HS-27A (cell line): ENCODE measurements at places on chromosomes 5 and 9.

DNA sequence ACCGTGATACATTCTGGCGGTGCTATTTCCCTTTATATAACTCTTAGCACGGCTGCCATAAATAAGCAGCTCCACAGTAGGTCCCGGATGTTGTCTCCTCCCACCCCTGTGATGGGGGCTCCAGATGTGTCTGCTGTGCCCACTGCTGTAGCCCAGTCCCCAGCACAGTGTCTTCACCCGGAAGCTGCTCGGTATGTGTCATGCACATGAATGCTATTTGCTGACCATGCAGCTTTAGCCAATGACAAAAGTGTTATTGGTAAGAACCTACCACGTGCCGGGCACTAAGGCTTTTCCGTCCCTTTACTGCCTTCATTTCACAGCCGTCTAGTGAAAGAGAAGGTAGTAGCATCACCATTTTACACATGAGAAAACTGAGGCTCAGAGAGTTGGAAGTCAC is 20.2 kb downstream of the HRH2 start:
- no peak for DNase-seq

GRCh38 chr5:59174248-59174844 is 591.5 kb downstream of the RAB3C start:
- DNase-seq = peak; percentile 17

DNA sequence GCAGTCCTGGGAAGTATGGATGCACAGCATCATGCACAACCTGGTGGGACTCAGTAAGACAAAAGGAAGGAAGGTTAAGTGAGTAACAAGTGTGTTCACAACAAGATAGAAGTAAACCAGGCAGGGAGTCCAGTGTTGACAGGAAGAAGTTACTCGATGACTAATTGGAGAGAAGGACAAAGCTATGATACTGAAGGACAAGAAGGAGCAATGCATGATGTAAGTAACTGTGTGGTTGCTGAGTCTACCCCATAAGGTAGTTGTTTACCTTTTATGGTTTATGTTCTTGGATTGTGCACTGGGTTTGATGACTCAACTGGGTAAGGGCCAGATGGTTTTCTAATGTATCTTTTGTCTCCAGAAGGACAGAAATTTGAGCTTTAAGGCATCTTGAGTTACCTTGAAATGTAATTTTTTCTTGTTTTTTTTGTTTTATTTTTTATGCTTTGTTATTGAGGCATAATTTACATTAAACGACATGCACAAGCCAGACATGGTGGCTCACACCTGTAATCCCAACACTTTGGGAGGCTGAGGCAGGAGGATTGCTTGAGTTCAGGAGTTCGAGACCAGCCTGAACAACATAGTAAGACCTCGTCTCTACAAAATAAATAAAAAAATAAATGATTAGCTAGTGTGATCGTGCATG is 89.2 kb upstream of the CAST start:
- no peak for DNase-seq

DNA sequence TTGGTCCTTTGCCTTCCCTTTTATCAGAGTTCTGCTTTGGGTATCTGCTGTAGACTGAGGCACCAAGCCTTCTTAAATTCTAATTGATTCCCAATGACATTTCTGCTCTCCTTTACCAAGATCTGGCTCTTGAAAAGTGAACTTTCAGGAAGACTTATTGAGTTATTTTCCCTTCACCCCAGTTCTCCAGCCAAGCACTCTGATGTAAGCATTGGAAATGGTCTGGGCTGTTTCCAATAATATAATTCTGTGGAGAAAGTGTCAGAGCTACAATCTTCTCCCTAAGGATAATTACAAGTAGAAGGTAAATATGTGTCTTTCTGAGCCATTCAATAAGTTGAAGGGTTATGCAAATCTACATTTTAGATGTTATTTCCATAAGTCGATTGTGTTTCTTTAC is 30.8 kb downstream of the BTF3 start:
- DNase-seq = no peak

GRCh38 chr9:125437771-125438221 is 176.2 kb downstream of the GAPVD1 start:
- no peak for DNase-seq

- no peak for DNase-seq
Observed at GRCh38 chr5:133731951-133732350, 119.6 kb upstream of the FSTL4 start.

DNA sequence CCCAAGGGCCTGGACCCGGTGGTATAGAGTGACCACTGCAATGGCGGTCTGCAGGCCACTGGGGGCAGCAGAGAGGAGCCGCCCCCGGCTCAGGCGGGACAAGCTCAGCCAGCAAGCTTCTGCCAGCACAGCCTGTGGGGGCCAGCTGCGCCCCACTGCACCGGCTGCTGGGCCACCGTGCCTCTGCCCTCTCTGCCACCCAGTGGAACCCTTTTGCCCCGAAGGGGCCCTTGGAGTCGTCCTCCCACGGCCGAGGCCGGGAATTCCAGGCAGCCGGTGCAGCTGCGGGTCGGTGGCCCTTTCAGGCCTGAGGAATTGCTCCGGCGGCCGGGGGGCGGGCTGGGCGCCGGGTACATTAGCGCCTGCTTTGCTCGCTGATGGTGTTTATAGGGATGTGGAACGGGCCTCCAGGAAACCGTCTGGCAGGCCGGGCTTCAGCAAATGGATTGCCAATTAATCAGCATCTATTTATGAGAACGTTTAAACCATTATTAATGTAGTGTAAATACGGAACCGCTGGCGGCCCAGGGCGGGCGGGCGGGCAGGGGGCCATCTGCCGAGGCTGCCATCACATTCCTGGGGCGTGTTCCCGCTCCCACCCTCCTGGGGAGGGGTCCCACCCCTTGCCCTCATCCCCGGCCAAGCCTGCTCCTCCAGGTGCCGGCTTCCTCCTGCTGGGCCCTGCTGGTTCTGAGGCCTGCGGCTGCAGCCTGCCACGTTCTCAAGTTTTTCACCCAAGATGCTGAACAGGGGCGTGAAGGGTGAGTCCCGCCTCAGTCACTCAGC is 127.4 kb downstream of the BARX1 start:
- no peak for DNase-seq

- DNase-seq = no peak
Observed at GRCh38 chr9:109124121-109124520, 4.4 kb upstream of the TMEM245 start.

DNA sequence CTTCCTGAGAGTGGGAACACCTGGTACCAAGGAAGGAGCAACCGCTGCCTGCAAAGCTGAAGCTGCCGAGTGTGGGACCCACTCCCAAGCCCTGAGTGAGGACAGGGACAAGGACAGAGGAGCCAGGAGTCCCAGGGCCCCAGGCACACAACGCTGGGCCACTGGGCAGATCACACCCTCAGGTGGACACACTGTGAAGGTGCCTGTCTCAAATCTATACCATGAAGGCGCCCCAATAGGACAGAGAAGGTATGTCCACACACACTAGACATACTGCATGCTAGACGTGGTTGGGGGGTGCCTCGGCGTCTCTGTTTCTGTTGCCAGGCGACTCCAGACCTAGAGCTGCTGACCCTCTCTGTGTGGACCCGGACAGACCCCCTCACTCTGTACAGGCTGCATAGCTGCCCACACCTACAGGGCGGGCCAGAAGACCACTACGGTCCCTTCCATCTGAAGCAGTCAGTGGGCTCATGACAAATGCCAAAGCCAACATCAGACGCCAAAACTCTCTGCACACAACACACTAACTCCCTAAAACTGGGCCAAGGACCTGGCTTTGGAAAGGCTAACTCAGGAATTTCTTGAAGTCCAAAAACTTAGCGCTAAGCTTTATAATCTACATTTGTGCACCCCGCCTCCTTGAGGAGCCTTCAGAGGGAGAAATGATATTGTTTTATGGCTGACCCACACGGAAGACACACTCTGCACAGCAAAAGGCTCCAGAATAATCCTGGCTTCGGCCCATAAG is 60.7 kb downstream of the ROR2 start:
- DNase-seq = no peak

DNA sequence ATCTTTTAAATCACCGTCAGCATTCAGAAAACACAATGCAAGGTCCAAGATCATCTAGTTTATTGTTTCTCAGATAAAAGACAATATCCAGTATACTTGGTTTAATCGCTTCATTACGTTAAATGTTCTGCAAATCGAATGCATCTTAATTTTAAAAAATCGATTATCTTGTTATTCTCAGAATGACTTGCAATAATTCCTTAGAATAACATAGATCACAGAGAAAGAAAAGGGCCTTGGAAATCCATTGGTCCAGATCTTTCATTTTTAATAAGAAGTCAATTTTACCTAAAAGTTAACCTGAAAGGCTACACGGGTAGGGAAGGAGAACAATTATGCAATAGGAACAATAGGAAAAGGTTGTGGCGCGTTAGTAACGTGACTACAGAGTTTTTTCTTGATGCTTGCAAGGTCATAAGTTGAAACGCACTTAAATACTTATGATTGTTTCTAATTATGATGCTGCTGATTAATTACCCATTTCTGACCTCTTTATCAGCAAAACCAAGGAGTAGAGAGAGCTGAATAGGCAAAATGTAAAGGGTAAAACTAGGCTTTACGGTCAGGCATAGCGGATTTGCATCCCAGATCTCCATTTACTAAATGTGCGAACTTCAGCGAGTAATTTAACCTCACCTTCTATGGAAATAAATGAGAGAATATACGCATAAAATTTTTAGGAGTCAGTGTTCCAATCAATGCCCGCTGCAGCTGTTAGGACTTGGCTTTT is 769 bp upstream of the LYRM7 start:
- DNase-seq = no peak

DNA sequence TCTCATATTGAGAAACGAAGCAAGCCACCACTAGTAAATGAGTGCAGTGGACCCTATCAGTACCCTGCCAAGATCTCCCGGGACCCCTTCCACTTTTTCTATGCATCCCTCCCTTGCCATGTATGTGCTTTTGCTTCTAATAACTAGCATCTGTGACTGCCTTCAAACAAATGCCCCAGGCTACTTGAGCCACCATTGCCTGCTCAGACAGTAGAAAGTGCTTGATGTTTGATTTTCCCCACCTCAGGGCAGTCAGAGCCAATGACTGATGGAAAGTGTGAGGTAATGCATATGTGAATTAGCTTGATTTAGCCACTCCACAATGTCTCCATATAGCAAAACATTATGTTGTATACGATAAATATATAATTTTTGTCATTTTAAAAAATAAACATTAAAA is 797.3 kb upstream of the ACO1 start:
- DNase-seq = no peak

GRCh38 chr5:11909471-11909870 is 5.2 kb upstream of the CTNND2 start:
- DNase-seq = no peak

- no peak for DNase-seq
Observed at GRCh38 chr9:87223392-87224246, 274.0 kb upstream of the DAPK1 start.

- DNase-seq = no peak
Observed at GRCh38 chr9:4937446-4937845, 47.6 kb upstream of the JAK2 start.

DNA sequence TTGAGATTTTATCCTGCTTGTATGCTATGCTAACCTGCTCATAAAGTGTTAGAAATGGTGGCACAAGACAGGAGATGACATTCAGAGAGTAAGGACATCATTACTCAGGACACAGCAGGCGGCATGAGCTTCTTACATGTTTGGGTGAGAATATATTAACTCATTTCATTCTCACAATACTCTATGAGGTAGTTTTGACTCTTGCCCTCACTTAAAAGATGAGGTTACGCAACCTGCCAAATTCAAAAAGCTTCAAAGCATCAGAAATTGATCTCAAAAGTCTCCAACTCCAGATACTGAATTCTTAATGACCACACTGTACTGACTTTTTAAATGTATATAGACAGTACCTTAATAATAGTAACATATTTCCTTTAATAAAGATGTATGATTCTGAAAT is 60.8 kb downstream of the CDH18 start:
- no peak for DNase-seq

DNA sequence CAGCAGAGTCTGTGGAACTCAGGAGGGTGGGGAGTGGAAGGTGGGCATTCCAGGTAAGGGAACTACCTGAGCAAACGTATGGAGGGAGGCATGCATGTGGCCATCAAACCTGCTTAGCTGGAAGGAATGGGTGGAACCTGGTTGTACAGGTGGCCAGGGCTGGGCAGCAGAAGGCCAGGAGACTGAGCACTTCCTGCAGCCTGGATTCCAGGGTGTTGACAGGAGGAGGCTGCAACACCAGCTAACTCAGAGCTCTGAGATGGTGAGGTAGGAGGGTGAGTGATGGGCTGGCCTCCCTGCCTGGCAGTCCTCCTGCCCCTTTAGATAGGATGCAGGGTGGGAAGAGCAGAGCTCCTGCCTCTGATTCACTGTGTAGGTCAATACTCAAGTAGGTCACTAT is 92.5 kb upstream of the CPEB4 start:
- no peak for DNase-seq

- DNase-seq = peak; percentile 66
Observed at GRCh38 chr5:16304846-16305245, 125.3 kb upstream of the MARCHF11 start.

DNA sequence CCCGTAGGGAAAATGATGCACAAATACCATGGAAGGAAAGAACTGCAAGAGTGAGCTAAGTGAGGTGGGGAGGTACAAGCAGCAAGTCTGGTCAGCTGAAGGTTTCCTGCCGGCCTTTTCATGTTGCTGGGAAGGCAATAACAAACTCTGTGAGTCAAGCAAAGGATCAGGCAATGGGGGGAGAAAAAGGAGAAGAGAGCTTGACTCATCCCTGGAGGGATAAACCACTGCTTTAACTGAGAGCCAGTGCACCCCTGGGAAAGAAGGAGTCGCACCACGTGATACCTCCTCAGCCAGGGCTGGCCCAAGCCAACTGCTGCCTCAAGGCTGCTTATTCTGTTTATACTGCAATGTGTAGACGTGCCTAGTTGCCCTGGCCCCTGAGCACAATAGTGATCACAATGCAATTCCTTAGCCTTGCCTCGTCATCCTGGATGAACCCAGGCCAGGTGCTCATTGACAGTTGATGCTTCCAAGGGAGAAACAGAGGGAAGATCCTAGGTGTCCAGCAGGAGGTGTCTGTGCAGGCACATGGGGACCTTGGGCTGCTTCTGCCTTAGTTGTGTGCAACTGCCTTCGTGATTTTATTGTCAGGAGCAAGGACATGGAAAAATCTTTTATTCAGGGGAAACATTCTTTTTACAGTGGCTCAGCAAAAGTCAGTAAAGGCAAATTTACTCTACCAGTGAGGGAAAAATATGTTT is 203.0 kb upstream of the TUT7 start:
- DNase-seq = no peak

GRCh38 chr9:87714819-87715218 is 11.1 kb upstream of the CTSL start:
- no peak for DNase-seq

DNA sequence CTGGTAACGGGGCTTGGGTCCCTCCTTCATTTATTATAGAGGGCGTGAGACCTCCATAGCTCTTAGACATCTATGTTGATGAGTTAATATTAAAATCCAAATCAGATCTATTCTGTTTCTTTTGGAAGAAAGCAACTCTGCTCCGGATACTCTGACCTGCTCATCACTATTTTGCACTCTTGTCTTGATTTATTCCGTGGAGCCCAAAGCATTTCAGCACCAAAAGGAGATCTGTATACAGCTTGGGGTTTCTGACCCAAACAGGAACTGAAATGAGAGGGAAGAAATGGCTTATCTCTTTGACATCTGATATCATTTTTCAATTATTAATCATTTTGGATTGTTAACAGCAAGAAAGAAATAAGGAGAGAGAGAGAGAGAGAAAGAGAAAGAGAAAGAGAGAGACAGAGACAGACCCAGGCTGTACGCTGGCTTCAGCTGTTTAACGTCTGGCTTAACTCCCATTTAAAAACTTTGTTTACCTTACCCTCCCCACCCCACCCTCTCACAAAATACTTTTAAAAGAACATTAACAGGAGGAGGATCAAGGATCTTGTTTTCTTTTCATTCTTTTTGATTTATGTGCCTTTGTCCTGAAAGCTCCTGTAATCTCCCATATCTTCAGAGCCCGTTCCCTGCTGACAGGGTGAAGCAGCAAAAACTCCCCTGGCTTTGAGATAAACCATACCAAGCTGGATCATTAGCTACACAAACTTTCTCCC is 231.4 kb upstream of the TUT7 start:
- DNase-seq = no peak
